ENCODE measurements at places on chromosomes 3 and 15.

- DNase-seq, result no peak
These were observed 84.4 kb downstream of the SEMA5B start for GRCh38 chr3:122942937-122943827.

- no peak for DNase-seq
These were observed 33.5 kb upstream of the HHATL start for GRCh38 chr3:42736081-42736480.

DNA sequence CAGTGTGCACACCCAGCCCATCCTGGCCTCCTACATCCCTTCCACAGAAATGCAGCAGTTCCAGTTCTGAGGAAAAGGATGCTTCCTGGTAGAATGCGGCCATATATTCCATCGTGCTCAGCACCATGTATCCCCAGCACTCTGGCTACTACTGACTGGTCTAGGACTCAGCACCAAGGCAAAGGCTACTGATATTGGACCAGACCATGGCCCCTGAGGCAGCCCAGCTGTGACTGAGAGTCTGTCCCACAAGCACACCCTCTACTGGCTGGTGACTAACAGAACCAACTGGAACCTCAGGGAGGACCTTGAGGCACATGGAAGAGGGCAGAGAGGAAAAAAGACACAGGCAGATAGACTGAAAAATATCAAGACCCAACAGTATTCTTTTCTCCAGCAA lies 30.0 kb downstream of the TARS3 start:
- DNase-seq, result no peak

GRCh38 chr15:68644083-68644904 lies 65.5 kb downstream of the CORO2B start:
- DNase-seq, result no peak

GRCh38 chr3:150329408-150329807 lies 78.7 kb upstream of the TSC22D2 start:
- DNase-seq, result no peak

GRCh38 chr15:101118615-101119014 lies 133.2 kb downstream of the CHSY1 start:
- no peak for DNase-seq

Data from NCI-H1417 treated with DMSO at 0.1 percent for 48 hours (cell line).